ENCODE measurements at places on chromosomes 11 and 22. TPM values are rescaled to one million over a fixed set of nuclear protein-coding genes. Genes with fewer than 3 reads are reported as not detected.

DNA sequence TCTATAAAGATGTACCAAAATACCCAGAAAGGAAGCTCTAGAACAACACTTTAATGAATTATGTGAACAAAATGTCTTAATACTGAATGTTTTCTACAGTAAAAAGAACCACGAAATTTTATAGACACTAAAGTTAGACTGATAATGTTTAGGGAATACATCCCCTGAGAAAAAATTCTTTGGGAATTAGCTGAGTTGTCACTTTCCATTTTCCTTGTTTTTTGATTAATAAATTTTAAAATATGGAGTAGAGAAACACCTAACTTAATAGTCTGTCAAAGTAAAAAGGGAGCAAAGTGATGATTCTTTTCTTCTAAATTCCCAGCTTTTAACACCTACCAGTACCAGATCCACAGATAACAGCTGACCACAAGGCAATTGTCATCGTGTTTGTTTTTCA lies 23.1 kb upstream of the SCN3B start:
- H3K4me3 ChIP-seq = no peak overlapping the region
- no peak overlapping the region for H3K27ac ChIP-seq
- peaks cover 26% of the 10 kb centered on the region for H3K27me3 ChIP-seq

DNA sequence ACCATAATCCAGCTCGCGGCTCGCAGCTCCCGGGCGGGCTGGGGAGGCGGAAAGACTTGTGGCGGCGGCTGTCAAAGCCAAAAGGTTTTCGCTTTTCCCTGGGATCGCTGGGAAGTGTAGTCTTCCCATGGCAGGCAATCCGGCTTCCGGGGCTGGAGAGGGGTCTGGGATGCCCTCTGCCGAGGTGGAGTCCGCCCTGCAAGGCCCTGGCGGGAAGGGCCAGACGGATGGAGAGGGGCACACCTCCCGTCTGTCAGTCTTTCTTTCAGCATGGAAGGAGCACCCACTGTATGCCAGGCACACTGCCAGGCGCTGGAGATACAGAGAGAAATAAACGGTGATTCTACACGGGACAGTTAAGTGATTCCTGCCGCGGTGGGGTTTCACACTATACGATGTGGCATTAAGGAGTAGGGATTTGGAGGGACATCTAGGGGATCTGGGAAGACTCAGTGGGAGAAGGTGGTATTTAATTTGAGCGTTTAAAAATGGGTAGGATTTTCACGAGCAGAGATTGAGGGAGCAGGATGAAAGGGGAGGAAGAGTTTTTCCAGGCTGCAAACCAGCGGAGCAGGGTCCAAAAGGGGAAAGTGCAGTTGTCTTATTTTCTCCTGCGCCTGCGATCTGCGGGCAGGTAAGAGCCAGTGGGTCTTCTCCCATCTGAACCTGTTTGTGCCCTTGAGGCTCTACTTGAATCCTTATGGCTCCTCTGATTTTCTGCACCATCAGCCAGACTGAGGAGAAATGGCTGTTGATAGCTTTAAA lies at the start of gene BACE1:
Gene BACE1 (minus strand): TSS at position 60 of the 765 bp plus-strand sequence. CDS start 461 bp downstream, outside the sequence.
- H3K4me3 ChIP-seq = peak within 1 kb of the TSS; percentile 92
- H3K27ac ChIP-seq = peak within 1 kb of the TSS; percentile 88
- H3K4me1 ChIP-seq = peaks cover 18% of the 10 kb centered on the region
- H3K36me3 ChIP-seq = no peaks in the 10 kb centered on the region

DNA sequence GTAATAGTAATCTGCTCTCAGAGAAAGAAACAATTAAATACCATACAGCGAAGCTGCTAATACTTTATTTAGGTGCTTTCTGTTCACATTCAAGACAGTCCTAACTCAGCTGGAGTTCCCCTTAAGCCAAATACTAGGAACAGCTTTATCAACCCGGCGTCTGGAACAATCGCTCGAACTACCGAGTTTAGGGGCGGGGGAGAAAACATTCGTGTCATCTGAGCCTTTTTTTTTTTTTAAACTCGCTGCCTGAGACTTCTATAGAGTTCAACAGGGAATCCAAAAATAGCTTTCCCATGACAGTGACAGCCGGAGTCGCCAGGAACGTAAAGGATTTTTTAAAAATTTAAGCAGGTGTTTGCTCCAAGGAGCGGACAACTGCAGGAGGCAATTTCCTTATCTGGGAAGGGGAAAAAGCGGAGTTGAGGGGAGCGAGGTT lies 852 bp downstream of the TRAF6 start:
- peaks cover 3% of the 10 kb centered on the region for H3K36me3 ChIP-seq
- H3K4me1 ChIP-seq = peaks cover 30% of the 10 kb centered on the region
- H3K27me3 ChIP-seq = peaks cover 7% of the 10 kb centered on the region
- DNase-seq = no peak
- peak overlapping the region; percentile 100 for H3K4me3 ChIP-seq

MS4A6A gene
- total RNA-seq = not detected

GRCh38 chr11:101336858-101337257 lies 207.2 kb upstream of the PGR start:
- no peaks in the 10 kb centered on the region for H3K36me3 ChIP-seq
- peaks cover 67% of the 10 kb centered on the region for H3K27me3 ChIP-seq
- no peak overlapping the region for H3K4me3 ChIP-seq
- no peak overlapping the region for H3K27ac ChIP-seq
- peaks cover 4% of the 10 kb centered on the region for H3K4me1 ChIP-seq

DNA sequence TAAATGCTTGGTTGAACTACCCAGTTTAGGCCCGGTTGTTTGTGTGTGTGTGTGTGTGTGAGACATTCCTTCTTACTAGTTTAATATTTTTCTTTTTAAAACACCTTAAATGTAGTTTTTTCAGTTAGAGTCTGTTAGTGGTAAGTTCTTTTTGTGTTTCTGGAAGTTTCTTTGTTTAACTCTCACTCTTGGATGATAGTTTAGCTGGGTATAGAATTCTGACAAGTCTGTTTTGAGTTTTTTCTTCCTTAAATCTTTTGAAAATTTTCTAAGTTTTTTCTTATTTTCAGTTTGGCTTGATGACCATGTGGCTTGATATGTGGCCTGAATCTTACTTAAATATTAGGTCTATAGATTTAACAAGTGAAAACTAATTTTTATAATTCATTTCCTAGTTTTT lies 60.1 kb downstream of the PDE3B start:
- H3K4me1 ChIP-seq = peaks cover 3% of the 10 kb centered on the region
- no peaks in the 10 kb centered on the region for H3K27me3 ChIP-seq
- peaks cover 10% of the 10 kb centered on the region for H3K36me3 ChIP-seq

DNA sequence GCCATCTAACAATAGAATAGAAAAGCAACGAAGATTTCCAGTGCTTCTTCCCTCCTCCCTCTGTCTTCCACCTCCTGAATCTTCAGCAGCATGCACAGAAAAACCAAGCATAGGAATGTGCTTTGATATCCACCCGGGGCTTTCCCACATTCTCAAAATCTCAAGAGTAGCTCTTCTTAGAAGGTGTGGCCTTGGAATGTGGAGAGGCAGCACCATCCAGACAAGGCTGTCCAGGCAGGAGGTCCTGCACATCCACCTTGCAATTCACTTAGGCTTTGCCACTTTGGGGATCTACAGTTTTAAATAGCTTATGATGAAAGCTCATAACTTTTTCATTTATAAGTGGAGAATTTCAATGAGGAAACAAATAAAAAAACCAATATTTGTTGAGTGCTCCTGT lies 72.9 kb downstream of the KIRREL3 start:
- peaks cover 14% of the 10 kb centered on the region for H3K27me3 ChIP-seq
- no peak overlapping the region for H3K4me3 ChIP-seq
- peaks cover 3% of the 10 kb centered on the region for H3K4me1 ChIP-seq
- H3K27ac ChIP-seq = no peak overlapping the region

RAB36 gene
- total RNA-seq = 6.4 TPM

- no peak overlapping the region for H3K4me3 ChIP-seq
- DNase-seq = no peak
- H3K4me1 ChIP-seq = peaks cover 13% of the 10 kb centered on the region
- H3K27ac ChIP-seq = no peak overlapping the region
- peaks cover 27% of the 10 kb centered on the region for H3K36me3 ChIP-seq
- no peaks in the 10 kb centered on the region for H3K27me3 ChIP-seq
These were observed 4.4 kb downstream of the SLC2A11 start for GRCh38 chr22:23862103-23862502.

- no peak for DNase-seq
- no peaks in the 10 kb centered on the region for H3K36me3 ChIP-seq
- H3K4me3 ChIP-seq = no peak overlapping the region
- peaks cover 16% of the 10 kb centered on the region for H3K4me1 ChIP-seq
- peak overlapping the region; percentile 14 for H3K27ac ChIP-seq
These were observed 3.4 kb upstream of the NXPE1 start for GRCh38 chr11:114563077-114563476.

DNA sequence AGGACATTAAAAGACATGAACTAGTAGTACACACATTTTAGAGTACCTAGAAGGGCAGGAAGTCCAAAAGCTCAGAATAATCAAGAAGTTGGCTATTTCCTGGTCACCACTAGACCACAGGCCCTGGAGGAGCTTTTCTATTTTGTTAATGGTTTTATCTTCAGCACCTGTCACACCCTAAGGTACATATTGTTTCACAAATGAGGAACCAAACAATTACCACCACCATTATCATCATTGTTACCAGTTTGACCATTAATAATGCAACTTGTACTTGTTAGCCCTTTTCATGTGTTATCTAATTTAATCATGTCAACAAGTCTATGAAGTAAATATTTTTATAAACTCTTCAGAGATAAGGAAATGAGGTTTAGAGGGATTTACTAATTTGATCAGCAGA lies 4.9 kb downstream of the MRPL48 start:
- no peak overlapping the region for H3K27ac ChIP-seq
- H3K27me3 ChIP-seq = no peaks in the 10 kb centered on the region
- peaks cover 6% of the 10 kb centered on the region for H3K36me3 ChIP-seq
- no peak overlapping the region for H3K4me3 ChIP-seq

DNA sequence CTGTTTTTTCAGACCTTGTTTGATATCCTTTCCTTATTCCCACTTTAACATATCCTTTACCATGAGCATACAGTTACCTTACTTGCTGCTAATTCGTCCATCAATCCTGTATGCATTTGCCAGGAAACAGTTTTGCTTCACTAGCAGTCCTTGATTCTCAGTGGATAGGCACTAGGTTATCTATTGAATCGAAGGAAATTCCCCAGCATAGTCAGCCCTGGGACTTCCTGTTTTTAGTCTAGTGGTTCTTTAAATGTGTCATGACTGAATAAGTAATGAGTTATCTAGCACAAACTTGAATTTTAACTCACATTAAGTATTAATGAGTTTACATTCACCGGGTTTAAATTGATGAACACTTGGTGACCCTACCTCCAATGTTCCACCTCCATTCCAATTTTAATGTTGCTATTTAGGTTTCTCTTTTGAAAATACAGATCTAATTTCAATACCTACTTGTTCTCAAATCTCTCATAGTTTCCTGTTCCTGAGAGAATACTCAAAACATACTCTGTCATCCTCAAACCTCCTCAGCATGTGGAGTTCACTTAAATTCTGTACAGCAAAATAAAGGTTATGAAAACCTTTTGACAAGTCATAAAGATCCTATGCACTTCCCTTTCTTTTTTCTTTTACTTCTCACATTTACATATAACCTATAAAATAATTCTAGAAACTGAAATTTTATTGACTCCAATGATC lies 1375.1 kb upstream of the TENM4 start:
- H3K36me3 ChIP-seq = no peaks in the 10 kb centered on the region
- peaks cover 17% of the 10 kb centered on the region for H3K4me1 ChIP-seq
- H3K27ac ChIP-seq = no peak overlapping the region

DRICH1 gene
- total RNA-seq = 0.68 TPM

APOBEC3H gene
- total RNA-seq = 0.49 TPM

DNA sequence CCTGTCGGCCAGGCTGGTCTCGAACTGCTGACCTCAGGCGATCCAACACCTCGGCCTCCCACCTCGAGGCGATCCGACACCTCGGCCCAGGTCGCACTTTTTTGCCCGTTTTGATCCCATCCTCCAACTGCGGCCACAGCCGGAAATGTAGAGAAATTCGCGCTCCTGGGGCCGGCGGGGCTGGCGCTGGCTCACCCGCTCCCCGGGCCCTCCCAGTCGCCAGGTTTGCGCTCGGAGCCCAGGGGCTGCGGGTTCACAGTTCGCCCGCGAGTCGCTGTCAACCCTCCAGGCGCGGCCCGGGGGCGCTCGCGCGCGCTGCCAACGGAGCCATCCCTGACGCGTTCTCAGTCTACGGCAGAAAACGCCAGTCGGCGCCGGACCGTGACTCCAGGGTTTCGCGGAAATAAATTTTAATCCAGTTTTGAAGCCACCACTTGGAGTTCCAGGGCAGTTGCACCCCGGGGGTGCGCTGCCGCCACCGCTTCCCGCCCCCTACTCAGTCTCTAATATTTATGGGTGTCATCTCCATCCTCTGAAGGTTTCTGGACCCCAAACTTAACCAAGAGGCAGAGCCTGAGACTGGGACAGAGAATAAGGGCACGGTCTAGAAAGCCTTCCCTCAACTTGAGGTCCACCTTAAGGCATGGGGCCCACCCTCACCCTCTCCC lies 1.5 kb upstream of the KLHDC7B start:
- H3K4me3 ChIP-seq = peak overlapping the region; percentile 41
- H3K27me3 ChIP-seq = no peaks in the 10 kb centered on the region
- no peak for DNase-seq

- H3K27ac ChIP-seq = no peak overlapping the region
- H3K27me3 ChIP-seq = no peaks in the 10 kb centered on the region
- peaks cover 6% of the 10 kb centered on the region for H3K36me3 ChIP-seq
- no peak for DNase-seq
These were observed 30.8 kb upstream of the EXPH5 start for GRCh38 chr11:108624196-108624925.

DNA sequence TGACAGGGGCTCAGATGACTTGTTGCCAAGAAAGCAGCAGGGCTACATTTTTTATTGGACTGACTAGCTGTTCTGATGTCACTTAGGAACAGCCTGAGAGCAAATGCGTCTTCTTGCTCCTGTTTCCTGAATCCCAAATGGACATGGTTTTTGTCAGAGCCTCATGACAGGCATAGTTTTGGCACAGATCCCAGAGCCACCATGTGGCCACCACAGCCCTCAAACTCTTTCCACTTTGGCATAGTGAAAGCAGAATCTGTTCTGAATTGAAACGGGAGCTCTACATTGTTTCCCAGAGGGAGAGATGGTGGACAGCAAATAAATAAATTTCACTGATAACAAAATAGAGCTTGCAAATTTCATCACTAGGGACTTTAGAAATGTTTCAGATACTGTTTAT lies 222.2 kb downstream of the C11orf87 start:
- DNase-seq = no peak
- H3K27me3 ChIP-seq = peaks cover 25% of the 10 kb centered on the region
- H3K36me3 ChIP-seq = no peaks in the 10 kb centered on the region
- no peak overlapping the region for H3K27ac ChIP-seq
- no peak overlapping the region for H3K4me3 ChIP-seq

OR52A1 gene
- total RNA-seq = 0.02 TPM

SMIM35 gene
- total RNA-seq = not detected

PLEKHA7 gene
- 23.9 TPM for total RNA-seq

GRCh38 chr11:47516984-47517853 lies 35.7 kb downstream of the CELF1 start:
- H3K4me1 ChIP-seq = peaks cover 34% of the 10 kb centered on the region
- no peak overlapping the region for H3K4me3 ChIP-seq
- no peak overlapping the region for H3K27ac ChIP-seq
- no peaks in the 10 kb centered on the region for H3K27me3 ChIP-seq
- DNase-seq = no peak
- H3K36me3 ChIP-seq = no peaks in the 10 kb centered on the region

All from mesothelial cell of epicardium (in vitro differentiated cells).